ENCODE measurements at places on chromosomes 12 and 14.

DNA sequence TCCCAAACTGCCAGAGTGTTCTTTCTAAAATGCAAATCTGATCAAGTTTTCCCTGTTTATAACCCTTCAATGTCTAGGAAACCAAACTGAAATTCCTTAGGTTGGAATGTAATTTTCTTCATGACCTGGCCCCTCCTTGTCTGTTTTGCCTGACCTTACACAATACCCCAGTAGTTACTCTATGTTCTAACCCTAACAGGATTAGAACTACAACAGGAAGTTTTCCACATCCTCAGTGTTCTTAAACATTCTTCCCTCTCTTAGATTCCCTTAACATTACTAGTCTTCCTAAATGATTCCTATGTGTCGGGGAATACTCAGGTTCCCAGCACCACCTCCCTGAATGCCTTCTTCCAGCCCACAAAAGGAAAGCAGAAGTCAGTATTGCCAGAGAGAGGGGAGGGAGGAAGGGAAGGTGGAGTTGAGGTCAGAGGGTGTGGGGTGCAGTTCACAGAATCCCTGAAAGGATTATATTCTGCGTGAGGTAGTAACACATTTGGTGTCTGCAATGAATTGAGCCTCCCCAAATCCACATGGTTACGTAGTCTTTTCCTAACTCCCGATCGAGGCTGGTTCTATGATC, 72.6 kb downstream of the BBS10 start:
- no peak for DNase-seq

- no peak for DNase-seq
Measured at GRCh38 chr14:76589246-76589645, 172.0 kb upstream of the VASH1 start.

DNA sequence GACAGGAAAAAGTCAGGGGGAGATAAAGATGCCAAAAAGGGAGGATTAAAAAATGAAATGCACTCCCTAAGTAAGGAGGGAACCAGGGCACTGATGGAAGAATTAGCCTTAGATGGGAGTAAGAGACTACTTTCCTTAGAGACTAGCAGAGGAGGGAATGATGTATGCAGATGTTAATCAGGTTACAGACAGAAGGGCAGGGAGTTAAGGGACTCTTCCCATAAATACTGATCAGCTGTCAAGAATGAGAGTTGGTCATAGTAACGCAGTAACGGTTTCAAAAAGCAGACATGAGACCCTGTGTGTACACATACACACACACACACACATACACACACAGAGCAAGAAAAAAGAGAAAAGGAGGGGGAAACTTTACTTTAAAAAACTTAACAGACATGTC, 93.4 kb downstream of the PHLDA1 start:
- DNase-seq, result no peak

DNA sequence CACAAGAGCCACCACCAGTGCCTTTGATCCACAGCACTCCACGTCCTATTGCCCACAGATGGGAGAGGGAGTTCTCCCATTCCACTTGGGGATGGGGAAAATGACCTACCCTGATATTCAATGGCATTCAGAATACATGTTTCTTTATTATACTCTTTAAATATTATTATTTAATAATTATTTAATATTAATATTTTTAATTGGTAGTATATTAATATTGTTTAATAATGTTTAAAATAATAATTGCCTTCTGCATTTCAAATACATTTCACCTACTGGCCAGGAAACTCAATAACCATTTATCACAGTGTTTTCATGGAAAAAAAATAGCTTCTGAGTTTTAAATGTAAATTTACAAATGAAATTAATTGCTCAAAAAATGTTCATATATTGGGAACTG, 127.4 kb upstream of the G2E3 start:
- no peak for DNase-seq

GRCh38 chr12:98343002-98343567, 172.3 kb upstream of the TMPO start:
- DNase-seq, result no peak

DNA sequence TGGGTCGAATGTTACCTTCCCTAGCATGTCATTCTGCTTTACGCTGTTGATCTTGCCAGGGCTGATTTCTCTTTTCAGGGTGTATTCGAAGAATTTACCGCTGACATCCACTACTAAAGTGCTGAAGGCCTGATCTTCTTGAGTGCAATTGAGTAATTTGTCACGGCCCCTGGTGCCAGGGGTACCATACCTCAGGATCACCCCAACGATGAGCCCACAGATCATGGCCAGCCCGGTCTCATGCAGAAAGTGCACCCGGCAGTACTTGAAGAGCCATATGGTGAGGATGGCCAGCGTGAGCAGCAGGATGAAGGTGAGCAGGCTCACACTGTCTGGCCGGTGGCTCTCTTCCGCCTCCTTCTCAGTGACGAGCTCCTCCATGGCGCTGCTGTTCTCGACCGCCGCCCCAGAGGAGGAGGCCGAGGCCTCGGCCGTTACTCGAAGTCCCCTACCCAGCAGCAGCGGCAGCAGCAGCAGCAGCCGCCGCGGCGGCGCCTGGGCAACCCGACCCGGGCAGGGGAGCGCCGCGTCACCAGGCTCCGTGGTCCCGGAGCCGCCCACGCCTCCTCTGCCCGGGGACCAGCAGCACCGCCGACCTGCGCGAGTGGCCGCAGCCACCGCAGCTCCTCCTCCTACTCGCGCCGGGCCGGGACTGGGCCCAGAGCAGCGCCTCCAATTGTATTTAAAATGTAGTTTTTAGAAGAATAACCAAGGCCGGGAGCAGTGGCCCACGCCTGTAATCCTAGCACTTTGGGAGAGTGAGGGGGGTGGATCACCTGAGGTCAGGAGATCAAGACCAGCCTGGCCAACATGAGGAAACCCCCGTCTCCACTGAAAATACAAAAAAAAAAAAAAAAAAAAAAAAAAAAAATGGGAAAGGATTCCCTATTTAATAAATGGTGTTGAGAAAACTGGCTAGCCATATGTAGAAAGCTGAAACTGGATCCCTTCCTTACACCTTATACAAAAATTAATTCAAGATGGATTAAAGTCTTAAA, 58.5 kb upstream of the TMPO start:
- DNase-seq, result no peak

GRCh38 chr14:105014631-105015030, 6.3 kb downstream of the CDCA4 start:
- DNase-seq, result no peak

DNA sequence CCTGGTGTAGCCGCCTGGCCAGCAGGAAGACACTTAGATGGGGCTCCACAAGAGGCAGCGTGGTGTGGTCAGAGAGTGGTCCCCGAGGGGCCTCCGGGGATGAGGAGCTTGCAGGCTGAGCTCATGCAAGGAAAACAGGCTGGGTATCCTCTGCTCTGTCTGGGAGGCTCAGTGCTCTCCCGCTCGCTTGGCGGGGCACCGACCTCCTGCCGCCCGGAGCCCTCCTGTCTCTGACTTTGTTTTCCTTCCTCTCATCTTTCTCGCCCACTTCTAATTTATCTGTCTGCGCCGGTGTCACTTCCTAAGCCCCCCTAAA, 31.3 kb upstream of the DLK1 start:
- DNase-seq, result no peak

GRCh38 chr14:63383776-63384367, 65.1 kb upstream of the GPHB5 start:
- no peak for DNase-seq

DNA sequence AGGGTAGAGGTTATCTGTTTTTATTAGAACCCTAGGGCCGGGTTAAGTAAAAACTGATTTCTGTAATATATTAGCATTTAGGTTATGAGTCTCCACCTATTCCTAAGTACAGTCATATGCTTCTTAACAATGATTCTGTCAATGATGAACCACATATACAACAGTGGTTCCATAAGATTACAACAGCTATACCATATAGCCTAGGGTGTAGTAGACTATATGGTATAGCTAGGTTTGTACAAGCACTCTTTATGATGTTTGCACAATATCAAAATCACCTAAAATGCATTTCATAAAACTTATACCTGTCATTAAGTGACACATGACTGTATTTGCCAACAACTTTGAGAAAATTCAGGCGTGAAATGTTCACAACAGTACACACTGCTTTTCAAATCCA, 110.6 kb downstream of the RPL10L start:
- DNase-seq, result no peak

GRCh38 chr14:51059032-51059431, 35.9 kb downstream of the TRIM9 start:
- no peak for DNase-seq

- DNase-seq, result no peak
Measured at GRCh38 chr14:50013198-50013918, 103.0 kb downstream of the VCPKMT start.

DNA sequence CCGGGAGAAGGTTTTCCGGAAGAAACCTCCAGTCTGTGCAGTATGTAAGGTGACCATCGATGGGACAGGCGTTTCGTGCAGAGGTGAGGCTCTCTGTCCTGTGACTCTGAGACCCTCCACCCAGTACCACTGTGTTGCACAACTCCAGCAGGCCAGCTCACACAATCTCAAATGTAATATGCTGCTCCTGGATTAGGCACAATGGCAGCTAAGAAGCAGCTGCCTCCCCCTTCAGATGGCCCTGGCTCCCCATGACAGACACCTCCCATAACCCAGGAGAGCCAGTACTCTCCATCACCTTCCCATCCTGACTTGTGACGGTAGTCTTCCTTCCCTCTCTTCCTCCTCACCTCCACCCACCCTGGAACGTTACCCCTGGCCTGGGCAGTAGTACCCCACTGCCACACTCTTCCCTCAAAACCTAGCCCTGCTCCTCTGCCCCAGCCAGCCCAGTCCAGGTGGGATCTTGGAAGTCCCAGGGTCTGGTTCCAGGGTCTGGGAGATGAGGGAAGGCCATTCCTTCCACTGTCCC, 2.1 kb downstream of the TNS2 start:
- DNase-seq, result no peak

DNA sequence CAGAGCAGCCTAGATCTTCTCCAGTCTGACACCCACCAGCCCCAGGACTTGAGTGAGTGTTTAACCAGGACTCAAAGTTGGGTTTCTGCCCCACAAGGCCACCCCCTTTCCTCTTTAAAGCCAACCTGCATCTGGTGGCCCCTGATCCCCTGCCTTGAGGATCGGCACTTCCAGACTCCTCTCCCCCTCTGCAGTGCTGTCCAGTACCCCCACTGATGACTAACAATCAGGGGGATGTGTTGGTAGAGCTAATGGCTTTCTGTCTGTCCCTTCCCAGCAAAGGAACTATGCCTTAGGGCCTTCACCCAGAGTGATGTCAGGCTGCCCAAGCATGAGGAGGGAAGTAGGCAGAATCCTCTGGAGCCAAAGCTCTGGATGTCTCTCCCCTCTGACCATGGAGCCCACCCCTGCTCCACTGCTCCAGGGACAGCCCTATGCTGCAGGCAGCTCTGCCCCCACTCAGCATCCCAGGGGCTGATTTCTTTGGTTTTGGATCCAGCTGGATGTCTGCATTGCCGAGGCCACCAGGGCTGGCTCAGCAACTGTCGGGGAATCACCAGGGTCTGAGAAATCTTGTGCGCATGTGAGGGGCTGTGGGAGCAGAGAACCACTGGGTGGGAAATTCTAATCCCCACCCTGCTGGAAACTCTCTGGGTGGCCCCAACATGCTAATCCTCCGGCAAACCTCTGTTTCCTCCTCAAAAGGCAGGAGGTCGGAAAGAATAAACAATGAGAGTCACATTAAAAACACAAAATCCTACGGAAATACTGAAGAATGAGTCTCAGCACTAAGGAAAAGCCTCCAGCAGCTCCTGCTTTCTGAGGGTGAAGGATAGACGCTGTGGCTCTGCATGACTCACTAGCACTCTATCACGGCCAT, 42.9 kb downstream of the DAD1 start:
- DNase-seq, result peak; percentile 78

DNA sequence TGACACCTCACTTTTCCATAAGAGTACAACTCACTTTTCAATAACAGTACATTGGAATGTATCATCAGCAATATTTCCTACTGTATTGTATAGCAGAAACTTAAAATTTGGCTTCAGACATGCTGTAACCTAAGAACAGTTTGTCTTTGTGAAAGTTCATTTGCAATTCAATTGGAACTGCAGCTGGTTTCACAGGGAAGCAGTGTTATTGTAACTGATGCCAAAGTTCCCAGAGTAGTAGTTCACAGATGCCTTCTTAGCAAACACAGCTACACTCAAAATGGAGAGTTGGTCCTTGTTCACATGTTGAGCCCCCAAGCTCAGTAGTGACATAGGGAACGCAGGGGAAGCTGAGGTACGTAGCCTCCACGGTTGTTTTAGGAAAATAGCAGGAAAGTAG, 23.3 kb downstream of the PPP1R36 start:
- DNase-seq, result no peak

- no peak for DNase-seq
Measured at GRCh38 chr12:127127897-127128296, 1139.1 kb upstream of the TMEM132C start.

- no peak for DNase-seq
Measured at GRCh38 chr12:13087766-13088165, 15.7 kb downstream of the GSG1 start.

DNA sequence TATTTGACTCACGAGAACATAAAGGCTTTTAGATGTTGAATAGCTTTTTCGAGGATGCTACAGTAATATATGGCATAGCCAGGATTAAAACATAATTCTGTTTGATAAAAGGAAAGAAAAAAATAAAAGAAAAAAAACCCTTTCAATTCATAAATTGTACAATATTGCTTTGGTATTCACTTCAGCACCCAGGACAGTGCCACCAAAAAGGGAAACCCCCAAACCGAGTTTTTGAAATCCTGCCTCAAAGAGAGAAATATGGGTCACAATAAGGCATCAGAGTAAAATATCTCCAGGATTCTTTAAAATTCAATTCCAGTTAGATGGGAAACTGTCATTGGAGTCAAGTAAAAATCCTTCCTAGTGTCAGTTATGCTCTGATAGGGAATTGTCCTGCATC, 551.2 kb upstream of the SEL1L start:
- DNase-seq, result no peak

DNA sequence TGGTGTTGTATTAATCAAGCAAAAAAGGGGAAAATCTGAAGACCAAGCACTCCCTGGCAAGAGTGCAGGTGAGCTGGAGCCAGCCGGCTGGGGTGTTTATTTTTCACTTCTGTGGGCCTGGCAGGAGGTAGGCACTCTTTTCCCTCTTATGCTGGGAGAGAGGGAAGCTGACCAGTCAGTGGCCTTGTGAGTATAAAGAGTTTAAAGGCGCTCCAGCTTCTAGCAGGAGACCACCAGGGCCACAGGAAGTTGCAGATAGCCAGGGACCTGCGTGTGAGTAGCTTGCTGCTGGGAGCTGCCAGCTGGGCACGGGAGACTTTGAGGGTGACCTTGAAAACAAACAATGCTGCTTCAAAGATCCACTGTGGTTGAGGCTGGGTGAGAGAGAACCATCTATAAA, 217.4 kb upstream of the PWP1 start:
- DNase-seq, result no peak

GRCh38 chr14:100688598-100689461, 37.9 kb upstream of the DLK1 start:
- peak; percentile 60 for DNase-seq

GRCh38 chr14:104942586-104942985, 17.9 kb downstream of the PLD4 start:
- DNase-seq, result no peak

Data from fibroblast of the aortic adventitia (primary cell).